Caco-2 (cell line): ENCODE measurements at places on chromosomes 1 and 21.
A peak's percentile ranks its signal among the peaks of the same experiment; 100 is the strongest.

DNA sequence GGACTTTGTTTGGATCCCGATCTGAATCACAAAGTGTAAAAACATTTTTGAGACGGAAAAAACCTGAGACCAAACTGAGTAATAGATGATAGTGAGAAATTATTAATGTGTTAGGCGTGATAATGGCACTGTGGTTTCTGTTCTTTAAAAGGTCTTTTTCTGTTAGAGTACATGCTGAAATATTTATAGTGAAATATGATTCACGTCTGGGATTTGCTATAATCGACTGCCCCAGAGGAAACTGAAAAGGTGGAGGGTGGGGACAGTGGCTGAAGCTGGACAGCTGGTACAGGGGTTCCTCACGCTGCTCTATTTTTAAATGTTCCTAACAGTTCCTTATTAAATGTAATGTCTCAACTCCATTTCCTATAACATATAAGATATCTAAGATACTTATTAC lies 11.2 kb downstream of the URB1 start:
- DNase-seq, result no peak

DNA sequence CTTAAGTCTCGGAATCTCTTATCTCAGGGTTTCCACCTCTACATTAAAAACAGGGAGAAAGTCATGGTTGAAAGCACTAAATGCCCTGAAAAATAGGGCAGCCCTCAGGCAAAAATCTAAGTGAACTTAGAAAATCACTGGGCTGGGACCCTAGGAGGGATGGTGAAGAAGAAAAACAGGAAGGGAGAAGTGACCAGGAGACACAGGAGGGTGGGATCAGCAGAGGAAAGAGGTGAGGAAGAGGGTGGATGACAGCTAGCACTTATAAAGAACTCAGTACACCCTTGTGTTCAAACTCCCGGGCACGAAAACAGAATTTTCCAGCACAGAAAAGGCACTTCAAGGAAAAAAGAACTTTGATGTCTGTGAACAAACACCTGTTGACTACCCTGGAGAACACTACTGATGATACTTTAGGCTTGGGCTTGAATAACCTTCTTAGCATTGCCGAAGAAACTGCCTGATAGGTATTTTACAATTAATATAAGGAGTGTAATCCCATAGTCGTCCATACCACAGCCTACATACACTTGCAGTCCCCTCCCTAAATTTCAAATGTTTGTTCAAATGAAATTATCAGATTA lies 2.0 kb downstream of the CHML start:
- DNase-seq, result no peak

DNA sequence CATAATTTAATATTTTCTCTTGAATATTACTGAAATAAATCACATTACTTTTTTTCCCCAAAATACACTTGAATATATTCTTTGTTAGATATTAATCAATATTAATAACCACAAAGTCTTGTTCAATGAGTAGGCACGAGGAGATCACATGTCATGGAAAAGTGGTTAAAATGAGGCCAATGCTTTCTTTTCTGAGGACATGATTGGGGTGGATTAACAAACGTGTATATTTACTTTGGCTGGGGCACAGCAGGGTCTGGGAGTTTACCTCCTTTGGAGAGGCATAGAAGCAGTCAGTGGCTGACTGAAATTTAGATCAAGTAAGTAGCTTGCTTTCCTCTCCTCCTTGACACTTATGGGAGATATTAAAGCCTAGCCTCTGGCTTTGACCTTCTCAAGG lies 664.3 kb upstream of the B3GALT2 start:
- DNase-seq, result no peak

DNA sequence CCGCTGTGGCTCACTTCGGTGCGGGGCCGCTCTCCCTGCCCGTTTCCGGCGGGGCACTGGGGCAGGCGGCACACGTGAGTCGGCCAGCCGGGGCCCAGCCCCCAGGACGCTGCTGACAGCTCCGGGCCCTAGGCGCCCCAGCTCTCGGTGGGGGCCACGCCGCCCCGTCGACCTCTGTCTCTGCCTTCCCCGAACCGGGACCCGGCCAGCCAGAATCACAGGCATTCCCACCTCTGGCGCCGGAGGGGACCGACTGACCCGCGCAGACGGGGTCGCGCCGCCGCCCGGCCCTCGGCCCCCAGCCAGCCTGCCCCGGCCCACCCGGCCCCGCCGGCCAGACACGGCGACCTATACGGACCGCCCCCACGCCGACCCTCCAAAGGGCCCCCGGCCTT lies 755 bp downstream of the SCMH1 start:
- peak; percentile 39 for DNase-seq

- no peak for DNase-seq
Observed at GRCh38 chr1:230814949-230815692, 53.2 kb downstream of the C1orf198 start.

DNA sequence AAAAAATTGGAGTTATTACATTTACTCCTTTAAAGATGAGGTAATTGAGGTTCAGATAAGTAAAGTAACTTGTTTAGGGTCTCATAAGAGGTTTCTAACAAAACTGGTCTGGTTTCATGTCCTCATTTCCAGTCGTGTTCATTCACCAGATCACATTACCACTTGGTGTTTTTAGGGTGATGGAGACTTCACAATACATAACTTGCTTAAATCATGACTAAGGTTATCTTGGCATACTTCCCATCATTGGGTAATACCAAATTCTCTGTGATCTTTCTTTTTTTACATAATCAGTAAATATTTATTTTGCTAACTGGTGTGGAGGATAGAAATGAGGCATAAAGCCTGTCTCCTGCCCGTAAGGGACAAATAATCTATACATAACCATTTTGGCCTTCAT lies 31.6 kb upstream of the RPTN start:
- DNase-seq, result no peak

DNA sequence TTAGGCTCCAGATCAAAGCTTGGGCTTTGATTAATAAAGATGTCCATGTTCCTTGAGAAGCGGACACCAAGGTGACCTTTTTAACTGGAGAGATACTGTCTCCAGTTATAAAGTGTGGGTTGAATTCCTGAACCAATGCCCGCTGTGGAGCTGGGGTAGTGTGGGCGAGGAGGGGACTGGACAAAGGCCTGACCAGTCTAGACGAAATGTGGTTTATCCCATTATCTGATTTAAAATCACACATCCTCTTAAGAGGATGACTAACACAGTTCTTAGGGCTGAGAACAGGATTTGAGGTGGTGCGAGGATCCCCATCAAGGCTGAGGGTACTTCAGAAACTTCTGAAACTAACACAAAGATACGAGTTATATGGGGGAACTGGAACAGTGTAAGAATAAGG lies 84.5 kb upstream of the GCLM start:
- no peak for DNase-seq

- no peak for DNase-seq
Observed at GRCh38 chr21:41827951-41828883, 50.9 kb downstream of the PRDM15 start.

GRCh38 chr1:62688687-62689085 lies 500 bp upstream of the DOCK7 start:
- no peak for DNase-seq

DNA sequence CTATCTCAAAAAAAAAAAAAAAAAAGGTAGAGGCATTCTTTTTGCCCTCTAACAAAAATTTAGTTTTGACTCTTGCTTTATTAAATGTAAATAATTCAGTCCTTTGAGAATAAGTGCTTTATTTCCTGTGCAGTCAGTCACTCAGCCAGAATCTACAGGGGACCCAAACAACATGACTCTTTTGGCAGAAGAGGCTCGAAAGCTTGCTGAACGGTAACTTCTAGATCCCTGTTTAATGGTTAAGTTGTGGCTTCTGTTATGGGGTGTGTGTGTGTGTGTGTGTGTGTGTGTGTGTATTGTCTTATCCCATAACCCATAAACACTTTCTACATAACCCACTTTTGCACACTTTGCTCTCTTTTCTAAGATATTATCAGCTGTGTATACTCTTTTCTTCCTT lies 54.9 kb upstream of the LAMC2 start:
- DNase-seq, result no peak

DNA sequence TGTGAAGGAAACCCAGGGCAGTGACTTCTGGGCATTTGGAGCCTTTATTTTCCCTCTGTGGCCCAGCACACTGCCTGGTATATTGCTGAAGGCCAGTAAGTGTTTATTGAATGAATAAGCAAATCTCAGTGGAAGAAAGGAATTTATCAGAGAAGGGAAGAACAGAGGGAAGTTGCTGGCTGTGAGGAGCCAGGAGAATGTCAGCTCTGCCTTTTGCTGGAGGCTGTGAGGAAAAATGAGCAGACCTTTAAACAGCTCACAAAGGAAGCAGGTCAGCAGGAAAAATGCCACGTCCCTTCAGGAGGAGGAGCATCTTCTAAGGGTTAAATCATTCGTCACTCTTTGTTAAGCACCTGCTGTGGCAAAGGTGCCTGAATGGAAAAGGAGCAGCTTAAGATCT lies 75.9 kb downstream of the GIPC2 start:
- DNase-seq, result no peak

DNA sequence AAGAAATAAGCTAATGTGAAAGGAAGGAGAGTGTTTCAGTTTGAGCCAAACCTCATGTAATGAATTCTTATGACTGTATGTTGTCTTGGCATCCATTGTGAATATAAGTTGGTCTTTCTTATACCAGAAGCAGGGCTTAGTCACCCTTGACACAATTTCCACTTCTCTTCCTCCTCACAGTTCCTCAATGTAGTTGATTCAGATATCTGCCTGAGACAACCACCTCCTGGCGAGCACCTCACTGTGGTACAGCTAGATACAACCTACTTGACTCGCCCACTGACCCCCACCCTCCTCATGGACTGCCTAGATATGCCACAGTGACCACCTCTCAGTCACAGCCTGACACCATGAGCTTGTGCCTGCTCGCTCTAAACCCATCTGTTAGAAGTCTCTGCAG lies 45.6 kb downstream of the KYAT3 start:
- no peak for DNase-seq

DNA sequence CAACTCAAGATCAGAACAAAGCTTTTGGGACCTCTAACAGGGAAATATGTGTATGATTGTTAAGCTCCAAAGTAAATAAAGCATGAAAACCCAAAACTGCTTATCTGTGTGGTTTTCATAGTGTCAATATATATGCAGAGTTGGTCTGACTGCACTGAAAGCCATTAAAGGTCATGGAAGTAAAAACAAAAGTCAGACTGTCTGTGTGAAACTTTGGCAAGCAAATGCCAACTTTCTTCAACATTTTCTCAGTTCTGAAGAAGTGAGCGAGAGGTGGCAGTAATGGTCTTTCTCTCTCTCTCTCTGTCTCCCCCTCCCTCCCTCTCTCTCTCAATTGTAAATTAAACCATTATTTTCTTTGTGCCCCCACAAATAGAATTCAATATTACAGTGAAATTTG lies 100.1 kb upstream of the S1PR1 start:
- DNase-seq, result no peak
